Left renal pelvis (tissue), 4 donors: ENCODE measurements at places on chromosomes 2 and 18.
A peak's percentile ranks its signal among the peaks of the same experiment; 100 is the strongest.

GRCh38 chr2:145644820-145645302, 1124.9 kb upstream of the ZEB2 start:
- no peak for DNase-seq

- DNase-seq = no peak
Measured at GRCh38 chr2:205338156-205338555, 344.1 kb upstream of the NRP2 start.

- no peak for DNase-seq
Measured at GRCh38 chr18:22613058-22613690, 195.5 kb upstream of the CTAGE1 start.

- no peak for DNase-seq
Measured at GRCh38 chr2:9030841-9031240, 27.4 kb upstream of the MBOAT2 start.

- no peak for DNase-seq
Measured at GRCh38 chr2:43031471-43032212, 194.8 kb downstream of the ZFP36L2 start.

GRCh38 chr2:65722028-65722778, 289.8 kb upstream of the SPRED2 start:
- DNase-seq = peak; percentile 52

GRCh38 chr18:45245091-45245511, 370.2 kb upstream of the SLC14A2 start:
- DNase-seq = no peak

GRCh38 chr2:20568501-20569463, 82.1 kb downstream of the HS1BP3 start:
- DNase-seq = no peak

DNA sequence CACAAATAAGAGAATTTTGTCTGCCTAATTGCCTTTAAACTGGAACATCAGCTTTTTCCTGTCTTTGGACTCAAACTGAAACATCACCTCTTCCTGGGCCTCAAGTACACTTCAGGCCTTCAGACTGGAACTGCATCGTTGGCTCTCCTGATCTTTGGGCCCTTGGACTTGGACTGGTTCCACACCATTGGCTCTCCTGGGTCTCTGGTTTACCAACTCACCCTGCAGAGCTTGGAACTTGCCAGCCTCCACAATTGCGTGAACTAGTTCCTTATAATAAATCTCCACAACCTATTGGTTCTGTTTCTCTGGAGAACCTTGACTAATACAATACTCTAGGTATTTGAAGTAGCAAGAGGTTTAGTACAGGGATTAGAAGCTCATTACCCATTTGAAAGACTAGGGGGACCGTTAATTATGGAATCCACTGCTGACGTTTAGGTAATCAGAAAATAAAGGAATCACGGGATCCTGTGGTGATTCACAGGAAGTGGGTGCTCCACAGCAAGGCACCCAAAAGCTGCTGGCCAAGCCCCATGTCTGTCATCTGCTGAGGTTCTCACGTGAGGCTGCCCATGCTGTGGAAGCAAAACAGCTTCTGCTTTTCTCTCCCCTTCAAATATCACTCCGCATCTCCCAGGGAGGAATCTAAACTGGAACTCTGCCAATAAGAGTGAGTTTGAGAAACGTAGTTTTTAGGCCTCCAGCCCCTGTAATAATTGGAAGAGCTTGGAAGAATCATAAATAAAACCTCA, 20.0 kb upstream of the SGPP2 start:
- no peak for DNase-seq

DNA sequence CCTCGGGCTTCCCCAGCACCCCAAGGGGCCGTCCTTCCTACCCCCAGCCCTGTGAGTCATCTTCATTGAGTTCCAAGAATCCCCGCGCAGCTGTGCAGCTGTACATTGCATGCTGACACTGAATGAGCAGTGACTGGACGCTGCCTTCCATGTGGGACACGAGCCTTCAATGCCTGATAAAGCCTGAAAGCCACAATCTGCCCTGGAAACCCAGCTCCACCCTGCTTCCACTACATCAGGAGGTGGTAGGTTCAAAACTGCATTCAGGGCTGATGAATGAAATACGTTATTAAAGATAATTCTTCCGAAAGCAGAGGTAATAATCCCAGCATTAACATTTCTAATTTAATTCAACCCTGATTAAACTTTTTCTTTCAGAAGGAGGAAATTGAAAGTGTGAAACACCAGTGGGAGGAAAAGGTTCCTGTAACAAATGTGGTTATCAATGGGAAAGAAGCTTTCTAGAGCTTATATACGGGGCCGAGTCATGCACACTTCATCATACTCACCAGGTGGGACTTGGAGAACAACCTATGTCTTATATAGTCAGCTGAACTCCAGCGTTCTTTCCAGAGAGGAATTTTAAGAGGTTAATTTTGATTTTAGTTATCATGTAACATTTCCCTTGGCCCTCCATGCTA, 360.1 kb downstream of the LPIN1 start:
- DNase-seq = no peak

GRCh38 chr2:135256531-135257260, 204.6 kb downstream of the RAB3GAP1 start:
- DNase-seq = no peak

DNA sequence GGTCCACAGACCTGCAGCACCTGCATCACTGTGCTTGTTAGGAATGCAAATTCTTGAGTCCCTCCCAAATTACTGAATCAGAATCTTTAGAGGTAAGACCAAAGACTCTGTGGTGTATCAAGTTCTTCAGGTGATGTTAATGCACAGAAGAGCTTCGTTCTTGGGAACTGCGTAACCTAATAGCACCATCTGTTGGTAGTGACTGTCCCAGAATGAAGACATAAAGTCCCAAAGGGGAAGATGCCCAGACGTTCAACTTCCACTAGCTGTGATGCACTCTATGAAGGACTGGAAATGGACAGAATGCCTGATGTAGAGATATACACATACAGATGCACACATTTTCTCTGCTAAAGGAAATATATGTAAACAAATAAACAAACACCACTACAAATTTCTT, 576.0 kb downstream of the LRP1B start:
- DNase-seq = peak; percentile 6

DNA sequence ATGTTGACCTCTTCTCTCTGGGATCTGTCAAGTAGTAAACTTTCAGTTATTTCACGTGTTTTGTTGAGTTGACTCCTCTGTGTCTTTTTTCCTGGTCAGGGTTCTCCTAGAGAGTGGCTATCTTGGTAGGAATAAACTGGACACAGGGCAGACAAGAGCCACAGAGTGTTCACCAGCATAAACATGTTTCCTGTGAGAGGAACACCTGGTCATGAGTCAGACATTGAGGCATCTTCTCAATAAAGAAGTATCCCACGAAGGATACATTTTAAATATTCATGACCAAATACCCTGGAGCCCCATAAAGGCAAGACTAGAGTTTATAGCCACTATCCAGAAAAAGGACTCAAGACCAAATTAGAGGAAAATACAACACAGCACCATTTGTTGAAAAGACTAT, 269.7 kb upstream of the ZNF521 start:
- DNase-seq = no peak

- no peak for DNase-seq
Measured at GRCh38 chr2:177742851-177743250, 329.7 kb downstream of the PDE11A start.

GRCh38 chr2:24515831-24516230, 24.8 kb downstream of the NCOA1 start:
- no peak for DNase-seq

DNA sequence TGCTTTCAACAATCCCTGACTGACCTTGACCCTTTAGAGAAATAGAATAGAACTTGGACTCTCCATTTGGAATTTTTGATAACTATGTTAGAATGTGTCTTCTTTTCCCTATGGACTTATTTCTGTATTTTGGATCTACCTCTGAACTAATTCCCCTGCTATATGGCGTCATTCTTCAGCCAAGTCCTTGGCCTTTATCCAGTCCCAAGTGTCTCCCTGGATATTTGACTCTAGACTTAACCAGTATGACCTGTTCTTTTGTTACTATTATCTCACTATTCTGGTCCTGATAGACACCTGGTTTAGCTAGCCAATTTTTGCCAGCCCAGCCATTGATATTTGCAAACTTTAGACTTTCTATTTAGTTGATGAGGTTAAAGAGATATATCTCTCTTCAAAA, 186.8 kb downstream of the KCNS3 start:
- DNase-seq = no peak

GRCh38 chr2:25377822-25378421, 36.2 kb upstream of the DNMT3A start:
- DNase-seq = no peak

GRCh38 chr2:33029926-33030325, 83.2 kb downstream of the LTBP1 start:
- DNase-seq = no peak

GRCh38 chr18:35789543-35789942, 182.9 kb upstream of the RMP24 start:
- DNase-seq = no peak

- DNase-seq = no peak
Measured at GRCh38 chr2:240211598-240212424, 71.4 kb upstream of the OTOS start.

DNA sequence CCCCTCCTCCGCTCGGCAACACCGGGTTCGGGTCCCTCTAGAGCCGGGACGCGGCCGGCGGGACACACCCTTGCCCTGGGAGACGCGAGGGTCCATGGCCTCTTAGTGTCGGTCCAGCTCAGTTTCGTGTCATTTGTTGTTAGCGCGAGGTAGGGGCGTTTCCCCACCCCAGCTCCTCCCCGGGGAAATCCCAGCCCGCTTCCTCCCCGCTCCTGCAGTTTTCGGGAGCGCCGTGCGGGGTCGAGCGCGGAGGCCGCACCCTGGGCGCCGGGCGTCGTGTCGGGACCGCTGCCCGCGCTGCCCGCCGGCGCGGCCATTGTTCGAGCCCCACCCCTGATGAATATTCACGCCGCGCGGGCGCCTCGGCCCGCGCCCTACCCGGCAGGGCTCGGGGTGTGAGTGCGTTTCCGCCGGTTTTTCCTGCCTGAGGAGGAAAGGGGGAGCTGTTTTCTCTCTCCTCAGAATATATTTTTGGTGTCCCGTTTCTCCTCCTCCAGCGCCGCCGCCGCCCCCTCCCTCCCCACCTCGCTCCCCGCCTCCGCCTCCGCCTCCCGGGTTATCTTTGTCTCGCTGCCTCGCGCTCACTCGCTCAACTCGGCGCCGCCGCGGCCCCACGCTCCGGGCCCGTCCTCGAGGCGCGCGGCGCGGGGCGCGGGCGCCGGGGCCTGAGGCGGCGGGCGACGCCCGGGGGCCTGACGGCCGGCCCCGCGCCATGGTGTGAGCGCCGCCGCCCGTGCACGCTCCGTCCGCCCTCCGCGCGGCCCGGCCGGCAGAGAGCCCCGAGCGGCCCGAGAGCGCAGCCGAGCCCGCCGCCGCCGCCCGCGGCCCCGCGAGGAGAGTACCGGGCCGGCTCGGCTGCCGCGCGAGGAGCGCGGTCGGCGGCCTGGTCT, at the start of gene MAP4K4:
MAP4K4 (plus strand) TSS at position 584 of the 890 bp plus-strand sequence. CDS start 374 bp downstream, outside the sequence.
- no peak for DNase-seq

- no peak for DNase-seq
Measured at GRCh38 chr18:2627821-2628276, 27.7 kb upstream of the SMCHD1 start.

DNA sequence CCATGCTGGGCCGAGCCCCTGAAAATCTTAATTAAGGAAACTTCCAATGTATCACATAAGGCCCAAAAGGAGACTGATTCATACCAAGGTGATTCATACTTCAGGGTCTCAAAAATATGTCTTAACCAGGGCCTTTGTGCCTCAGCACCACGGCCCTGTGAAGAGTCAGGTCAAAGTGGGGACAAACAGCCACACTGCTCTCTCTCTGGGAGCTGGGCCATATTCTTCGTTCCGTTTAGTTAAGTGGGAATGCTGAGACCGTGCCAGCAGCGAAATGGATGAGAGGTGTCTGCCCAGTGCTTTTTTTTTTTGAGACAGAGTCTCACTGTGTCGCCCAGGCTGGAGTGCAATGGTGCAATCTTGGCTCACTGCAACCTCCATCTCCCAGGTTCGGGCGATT, 9.3 kb upstream of the PTMA start:
- no peak for DNase-seq

DNA sequence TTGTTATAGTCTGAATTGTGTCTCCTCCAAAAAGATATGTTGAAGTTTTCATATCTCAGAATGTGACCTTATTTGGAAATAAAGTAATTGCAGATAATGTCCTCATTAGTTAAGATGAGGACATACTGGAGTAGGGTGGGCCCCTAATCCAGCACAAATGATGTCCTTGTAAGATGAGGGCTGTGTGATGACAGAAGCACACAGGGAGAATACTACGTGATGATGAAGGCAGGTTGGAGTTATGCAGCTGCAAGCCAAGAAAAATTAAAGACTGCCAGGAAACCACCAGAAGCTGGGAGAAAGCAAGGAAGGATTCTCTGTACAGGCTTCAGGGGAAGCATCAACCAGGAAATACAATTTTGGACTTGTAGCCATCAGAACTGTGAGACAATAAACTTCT, 58.3 kb upstream of the PNPT1 start:
- no peak for DNase-seq

GRCh38 chr2:51619961-51620360, 588.0 kb upstream of the NRXN1 start:
- no peak for DNase-seq

DNA sequence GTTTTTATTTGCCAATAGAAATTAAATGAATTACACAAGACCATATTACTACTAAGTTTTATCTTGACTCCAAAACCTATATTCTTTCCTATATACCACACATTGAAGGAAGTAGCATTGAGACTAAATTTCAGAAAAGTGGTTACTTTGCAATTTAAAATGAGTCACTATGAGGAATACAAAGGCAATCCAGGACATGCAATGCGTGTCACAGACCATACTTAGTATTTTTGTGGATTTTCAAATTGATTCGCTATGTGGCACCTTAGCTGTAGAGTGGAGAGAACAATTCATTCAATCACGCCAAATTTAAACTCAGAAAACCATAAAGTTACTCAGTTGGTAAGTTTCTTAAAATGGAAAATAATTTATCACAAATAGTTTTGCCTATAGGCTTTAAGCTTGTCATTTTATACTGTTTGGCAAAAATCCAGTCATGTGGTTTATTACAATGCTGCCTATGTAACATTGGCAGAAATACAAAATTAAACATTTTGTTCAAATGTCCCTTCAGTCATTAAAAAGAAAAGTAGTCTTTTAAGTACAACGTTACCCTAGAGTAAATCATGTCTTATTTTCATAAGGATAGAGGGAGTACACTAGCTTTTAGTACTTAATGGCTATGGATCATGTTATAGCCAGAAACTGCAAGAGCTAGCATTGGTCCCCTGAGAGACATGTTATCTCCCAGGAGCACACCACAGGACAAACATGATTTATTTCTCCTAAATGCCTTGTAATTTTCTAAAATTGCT, 222.8 kb upstream of the CDH7 start:
- peak; percentile 35 for DNase-seq

- no peak for DNase-seq
Measured at GRCh38 chr2:10449486-10449831, 1.3 kb upstream of the ODC1 start.

DNA sequence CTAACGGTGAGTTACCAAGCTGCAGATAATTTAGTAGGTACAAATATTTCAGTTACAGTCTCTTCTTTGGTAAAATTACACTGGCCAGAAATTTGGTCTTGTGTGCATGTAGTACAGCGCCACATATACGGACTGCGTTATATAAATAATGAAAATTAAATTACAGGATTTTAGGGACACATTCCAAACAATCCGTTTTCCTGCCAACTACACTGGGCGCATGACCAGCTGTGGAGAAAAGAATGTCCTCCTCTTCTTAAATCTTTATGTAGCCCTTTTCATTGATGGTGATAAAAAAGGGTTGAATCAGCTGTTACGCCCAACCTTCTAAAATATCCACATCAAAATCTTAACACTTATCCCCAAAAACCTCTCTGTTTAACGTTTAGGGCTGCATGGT, 37.5 kb downstream of the TCF4 start:
- DNase-seq = no peak

GRCh38 chr2:111250448-111251030, 129.8 kb downstream of the BCL2L11 start:
- DNase-seq = no peak
